Erythroblast (primary cell): ENCODE measurements at places on chromosomes 3 and 15.

DNA sequence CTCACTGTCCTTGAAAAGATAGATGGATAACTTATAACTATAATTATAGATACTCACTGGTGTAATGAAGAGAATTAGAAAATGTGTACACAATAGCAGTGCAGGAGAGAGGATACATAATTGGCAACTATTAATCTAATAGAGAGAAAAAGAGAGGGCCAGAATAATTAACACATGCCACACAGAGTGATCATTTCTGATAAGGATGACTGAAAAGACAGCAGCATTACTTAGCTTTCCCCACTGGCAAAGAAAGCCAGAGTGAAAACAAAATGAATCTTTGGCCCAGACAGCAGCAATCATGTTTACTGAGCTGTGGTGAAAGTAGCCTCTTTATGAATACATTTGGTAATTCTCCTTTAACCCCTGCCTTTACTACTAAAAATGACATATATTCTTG lies 493.3 kb upstream of the ROBO1 start:
- no peak for DNase-seq

GRCh38 chr3:71189480-71189879 lies 394.0 kb downstream of the FOXP1 start:
- peak; percentile 4 for DNase-seq

GRCh38 chr3:117681619-117682018 lies 972.0 kb downstream of the TUSC7 start:
- no peak for DNase-seq

DNA sequence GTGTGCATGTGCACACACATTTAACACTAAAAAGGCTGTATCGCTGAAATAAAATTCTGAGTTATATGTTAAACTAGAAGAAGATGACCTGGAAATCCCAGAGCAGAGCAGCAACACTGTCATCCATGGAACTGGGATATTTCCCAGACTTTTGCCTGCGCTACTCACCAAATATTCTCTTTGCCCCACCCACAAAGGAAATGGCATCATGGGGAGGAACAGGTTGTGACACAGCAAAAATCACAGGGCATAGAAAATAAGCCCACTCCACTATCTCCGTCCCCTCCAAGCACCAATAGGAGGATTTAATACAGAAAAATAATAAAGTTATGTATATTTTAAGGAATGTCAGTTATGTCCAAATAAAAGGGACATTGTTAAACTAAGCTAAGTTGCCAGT lies 71.7 kb downstream of the COL8A1 start:
- no peak for DNase-seq

GRCh38 chr3:57059411-57059810 lies 1.1 kb upstream of the SPATA12 start:
- peak; percentile 3 for DNase-seq

DNA sequence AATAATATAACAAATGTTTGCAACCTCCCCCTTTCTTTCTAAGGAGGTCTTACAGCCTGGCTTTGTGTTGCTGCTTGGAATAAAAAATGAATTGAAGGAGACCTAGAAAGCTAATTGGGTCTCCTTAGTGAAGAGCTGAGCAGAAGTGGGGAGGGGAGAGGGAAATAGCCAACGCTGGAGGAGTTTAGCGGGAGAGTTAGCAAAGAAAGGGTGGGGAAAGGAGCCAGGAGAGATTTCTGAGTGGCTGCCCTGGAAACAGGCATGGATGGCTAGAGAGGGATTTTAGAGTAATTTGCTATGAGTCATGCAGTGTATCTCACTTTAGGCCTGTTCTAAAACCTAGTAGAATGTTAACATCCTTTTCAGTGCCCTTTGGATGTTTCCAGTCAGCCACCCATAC lies 45.2 kb upstream of the PFN2 start:
- no peak for DNase-seq
